ENCODE measurements at places on chromosomes 13 and 19. TPM values are rescaled to one million over a fixed set of nuclear protein-coding genes. Genes with fewer than 3 reads are reported as not detected.

Gene CLDND2
- total RNA-seq = not detected

Gene DIRAS1
- total RNA-seq = 0.14 TPM

Gene S1PR4
- 0.27 TPM for total RNA-seq

Gene ZNF426
- 24.5 TPM for total RNA-seq

Gene NHLRC3
- total RNA-seq = 10.4 TPM

Gene ZNF439
- 0.29 TPM for total RNA-seq

Gene LPAR6
- total RNA-seq = 17.9 TPM

Data from thoracic aorta endothelial cell (primary cell).